ENCODE measurements at places on chromosomes 1 and 21.

DNA sequence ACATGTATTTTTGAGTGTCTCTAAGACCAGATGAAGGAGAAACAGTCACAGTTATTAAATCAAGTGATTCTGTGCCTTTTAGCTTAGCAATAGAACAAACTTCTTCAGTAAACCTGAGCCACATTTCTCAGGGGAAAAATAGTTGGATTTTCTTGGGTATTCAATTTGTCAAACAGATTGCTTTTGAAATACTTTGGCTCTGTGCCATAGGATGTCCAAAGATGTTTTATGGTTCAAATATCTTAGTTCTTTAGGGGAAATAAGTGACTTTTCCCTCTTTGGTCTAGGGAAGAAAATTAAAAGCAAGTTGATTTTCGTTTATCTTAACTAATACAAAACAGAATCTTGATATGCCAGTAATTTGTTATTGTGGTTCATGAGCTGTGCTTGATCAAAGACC lies 125.9 kb downstream of the ATP5PO start:
- DNase-seq: peak; percentile 72

- no peak for DNase-seq
Observed at GRCh38 chr1:212341090-212341489, 55.9 kb downstream of the PPP2R5A start.

GRCh38 chr1:231935856-231936255 lies 309.3 kb downstream of the DISC1 start:
- DNase-seq: no peak

DNA sequence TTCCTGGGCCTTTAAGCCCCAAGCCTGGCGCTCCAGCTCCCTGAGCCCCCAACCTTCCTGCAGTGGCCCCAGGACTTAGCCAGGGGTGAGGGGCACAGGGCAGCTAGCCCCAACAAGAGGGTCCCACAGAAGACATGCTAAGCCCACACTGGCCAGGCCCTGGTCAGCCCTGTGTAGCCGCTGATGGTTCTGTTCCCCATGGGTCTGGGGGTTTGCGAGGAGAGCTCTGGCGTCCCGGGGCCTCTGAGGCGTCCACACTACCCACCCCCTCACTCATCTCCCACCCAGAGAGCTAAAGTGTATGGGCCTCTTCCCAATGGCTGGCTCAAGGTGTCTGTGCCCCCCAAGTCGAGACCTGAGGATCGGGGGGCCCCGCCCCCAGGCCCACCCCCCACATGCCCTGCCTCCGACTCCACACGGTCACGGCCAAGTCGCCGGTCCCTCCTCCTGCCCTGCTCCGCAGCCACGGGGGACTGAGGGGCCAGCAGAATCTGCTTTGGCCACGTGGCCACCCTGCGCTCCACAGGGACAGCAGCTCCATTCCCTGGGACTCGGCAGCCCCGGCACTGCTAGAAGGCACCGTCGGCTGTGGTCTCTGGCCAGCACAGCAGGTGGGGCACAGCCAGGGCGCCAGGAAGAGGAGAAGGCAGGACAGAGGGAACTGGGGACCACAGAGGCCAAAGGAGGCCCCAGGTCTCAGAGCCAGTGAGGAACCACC lies 7.8 kb downstream of the TNFRSF18 start:
- no peak for DNase-seq

GRCh38 chr1:196461521-196461920 lies 146.7 kb downstream of the KCNT2 start:
- DNase-seq: no peak

DNA sequence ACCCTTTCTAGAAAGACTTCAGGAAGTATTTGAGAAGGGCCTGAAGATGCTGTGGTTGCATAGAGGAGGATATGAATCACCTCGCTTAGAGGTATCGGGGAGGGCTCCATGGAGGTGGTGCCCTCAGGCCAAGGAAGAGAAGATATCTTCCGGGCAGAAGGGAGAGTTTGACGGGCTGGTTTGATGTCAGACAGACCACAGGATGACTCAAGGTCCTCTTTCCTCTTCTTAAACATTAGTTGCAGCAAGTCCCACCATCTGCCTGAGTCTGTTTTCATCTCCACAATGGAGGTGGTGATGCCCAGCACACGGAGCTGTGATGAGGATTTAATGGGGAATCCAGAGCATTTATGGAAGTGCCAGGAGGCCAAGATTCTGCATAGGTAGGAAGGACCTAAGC lies 25.1 kb upstream of the RUNX3 start:
- peak; percentile 45 for DNase-seq

GRCh38 chr1:102901996-102902395 lies 206.3 kb downstream of the COL11A1 start:
- DNase-seq: no peak

- DNase-seq: peak; percentile 86
Observed at GRCh38 chr1:161172776-161173376, 4.4 kb downstream of the B4GALT3 start.

GRCh38 chr21:35716876-35717565 lies 343.3 kb downstream of the SETD4 start:
- no peak for DNase-seq

DNA sequence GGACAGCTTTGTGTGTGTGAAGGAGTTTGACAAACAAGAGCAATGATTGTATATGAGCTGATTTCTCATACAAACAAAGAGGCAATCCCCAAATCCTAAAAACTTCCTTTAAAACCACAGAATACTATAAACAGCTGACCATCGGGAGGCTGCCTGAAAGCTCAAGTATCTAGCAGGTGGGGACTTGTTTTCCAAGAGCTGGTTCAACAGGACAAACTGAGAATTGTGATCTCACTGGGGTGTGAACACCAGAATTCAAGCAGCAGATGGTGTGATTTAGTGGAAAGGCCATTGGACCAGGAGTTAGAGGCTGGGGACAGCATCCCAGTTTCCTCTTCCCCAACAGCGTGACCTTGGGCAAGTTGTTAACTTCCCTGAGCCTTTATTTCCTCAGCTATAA lies 13.9 kb downstream of the LMX1A start:
- no peak for DNase-seq

GRCh38 chr1:23562137-23562876 lies 3.0 kb upstream of the ID3 start:
- DNase-seq: peak; percentile 99

GRCh38 chr1:39048745-39049370 lies 22.7 kb downstream of the NDUFS5 start:
- no peak for DNase-seq

DNA sequence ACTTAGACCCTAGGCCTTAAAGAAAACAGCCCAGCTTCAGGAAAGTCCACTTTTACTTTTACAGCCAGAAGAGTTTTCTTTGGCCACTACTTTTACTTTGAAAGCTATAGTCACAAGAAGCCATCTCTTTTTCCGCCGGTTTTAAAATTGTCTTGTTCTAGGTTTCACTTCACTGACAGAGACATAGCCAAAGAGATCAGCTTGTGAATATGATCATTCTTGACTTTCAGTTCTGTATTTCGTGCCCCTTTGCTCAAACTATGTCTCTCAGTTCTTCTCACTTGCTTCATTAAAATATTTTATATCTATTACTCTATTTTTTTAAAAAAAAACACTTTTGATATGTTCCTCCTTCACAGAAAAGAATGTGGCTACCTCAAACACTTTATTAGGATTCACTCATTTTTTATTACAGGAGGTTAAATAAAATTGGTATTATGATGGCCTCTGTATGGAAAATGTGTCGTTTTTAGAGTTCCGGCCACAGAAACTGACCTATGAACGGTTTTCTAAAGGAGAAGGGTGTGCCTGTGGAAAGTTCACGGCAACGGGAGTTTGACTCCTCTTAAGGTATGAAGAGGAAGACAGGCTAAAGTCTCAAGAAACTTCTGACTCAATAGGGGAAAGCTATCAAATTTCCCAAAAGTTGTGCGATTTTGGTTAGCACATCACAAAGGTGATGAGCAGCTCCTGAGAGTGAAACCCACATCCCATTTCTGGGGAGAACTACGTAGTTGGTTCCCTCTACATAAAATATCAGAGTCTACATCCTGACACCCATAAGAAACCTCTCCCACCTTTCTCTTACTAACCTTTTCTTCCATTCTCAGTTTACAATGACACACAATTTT lies 1.2 kb downstream of the MCOLN2 start:
- DNase-seq: no peak

- DNase-seq: peak; percentile 71
Observed at GRCh38 chr21:28220680-28221079, 772.0 kb downstream of the LTN1 start.

GRCh38 chr1:12769976-12770505 lies 3.5 kb upstream of the PRAMEF12 start:
- DNase-seq: no peak

DNA sequence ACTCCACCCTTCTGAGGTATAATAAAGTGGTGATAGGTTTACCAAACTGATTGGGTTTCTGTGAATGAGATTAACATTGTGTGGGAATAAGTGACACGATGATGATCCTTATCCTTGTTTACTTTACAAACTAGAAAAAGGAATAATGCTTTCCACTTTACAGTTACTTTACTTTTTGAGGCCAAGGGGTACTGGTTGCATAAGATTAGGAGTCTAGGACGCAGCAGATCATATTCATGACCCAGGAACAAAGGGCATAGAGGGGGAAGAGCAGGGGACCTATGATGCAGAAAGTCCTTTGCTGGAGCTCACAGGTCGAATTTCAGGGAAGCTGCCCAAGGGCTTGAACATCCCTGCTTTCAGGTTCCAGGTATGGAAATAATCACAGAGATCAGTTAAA lies 20.4 kb downstream of the FGGY start:
- no peak for DNase-seq

GRCh38 chr1:70910013-70910412 lies 137.6 kb downstream of the PTGER3 start:
- DNase-seq: no peak

DNA sequence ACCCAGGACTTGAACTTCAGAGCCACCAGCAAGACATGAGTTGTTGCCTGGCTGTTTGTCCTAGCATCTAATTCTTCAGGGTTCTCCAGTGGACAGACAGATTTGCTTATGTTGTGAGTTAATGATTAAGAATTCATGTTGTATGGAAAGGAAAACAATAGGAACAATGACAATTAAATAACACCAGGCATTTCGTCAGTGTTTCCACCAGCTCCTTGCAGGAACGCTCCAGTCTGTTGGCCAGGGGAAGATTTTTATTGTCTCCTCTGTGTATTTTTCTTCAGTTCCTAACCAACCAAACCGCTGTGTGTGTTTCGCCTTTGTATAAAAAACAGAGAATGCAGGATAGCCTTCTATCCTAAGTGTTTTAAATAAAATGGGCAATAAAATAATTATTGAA lies 64.4 kb upstream of the PTGFR start:
- peak; percentile 12 for DNase-seq

- peak; percentile 77 for DNase-seq
Observed at GRCh38 chr1:51636764-51637522, 20.1 kb downstream of the OSBPL9 start.

- DNase-seq: no peak
Observed at GRCh38 chr1:83017701-83018100, 981.2 kb downstream of the TTLL7 start.

DNA sequence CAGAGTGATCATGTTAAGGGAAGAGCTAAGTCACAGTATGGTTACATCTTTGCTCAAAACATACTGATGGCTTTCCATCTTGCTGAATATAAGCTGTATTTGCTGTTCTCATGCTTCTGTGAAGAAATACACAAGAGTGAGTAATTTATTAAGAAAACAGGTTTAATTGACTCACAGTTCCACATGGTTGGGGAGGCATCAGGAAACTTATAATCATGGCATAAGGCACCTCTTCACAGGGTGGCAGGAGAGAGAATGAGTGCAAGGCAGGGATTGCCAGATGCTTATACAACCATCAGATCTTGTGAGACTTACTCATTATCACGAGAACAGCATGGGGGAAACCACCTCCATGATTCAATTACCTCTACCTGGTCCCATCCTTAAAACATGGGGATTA lies 24.4 kb upstream of the RGS5 start:
- DNase-seq: no peak

DNA sequence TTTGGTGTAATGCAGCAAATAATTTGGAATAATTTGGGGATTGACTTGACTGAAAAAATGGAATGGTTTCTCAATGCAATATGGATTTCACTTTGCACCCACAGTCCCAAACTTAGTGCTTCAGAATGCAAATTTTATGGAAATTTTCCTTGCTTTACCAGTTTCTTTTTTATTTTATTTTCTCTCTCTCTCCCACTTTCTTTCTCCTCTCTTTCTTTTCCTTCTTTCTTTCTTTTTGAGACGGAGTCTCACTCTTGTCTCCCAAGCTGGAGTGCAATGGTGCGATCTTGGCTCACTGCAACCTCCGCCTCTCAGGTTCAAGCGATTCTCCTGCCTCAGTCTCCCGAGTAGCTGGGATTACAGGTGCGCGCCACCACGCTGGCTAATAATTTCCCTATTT lies 110.3 kb downstream of the KCNN3 start:
- DNase-seq: no peak

GRCh38 chr1:32907435-32907834 lies 6.2 kb upstream of the TMEM54 start:
- DNase-seq: peak; percentile 74

DNA sequence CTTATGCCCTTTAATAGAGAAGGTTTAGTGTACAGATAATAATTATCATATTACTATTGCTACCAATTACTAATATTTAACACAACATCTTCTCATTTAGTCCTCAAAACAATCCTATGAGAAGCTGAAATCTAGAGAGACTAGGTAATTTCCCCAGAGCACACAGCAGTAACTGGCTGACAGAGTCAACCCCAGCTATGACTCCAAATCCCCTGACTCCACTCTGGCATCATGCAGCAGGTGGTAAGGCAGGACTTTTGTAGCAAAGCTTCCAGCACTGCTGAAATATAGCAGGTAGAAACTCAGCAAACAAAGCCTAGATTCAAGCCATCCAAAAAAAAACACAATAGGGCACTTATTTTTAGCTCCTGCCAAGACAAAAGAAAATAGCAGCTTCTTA lies 79.3 kb upstream of the RGS2 start:
- no peak for DNase-seq

- DNase-seq: no peak
Observed at GRCh38 chr1:43781574-43781973, 74.2 kb downstream of the ST3GAL3 start.

DNA sequence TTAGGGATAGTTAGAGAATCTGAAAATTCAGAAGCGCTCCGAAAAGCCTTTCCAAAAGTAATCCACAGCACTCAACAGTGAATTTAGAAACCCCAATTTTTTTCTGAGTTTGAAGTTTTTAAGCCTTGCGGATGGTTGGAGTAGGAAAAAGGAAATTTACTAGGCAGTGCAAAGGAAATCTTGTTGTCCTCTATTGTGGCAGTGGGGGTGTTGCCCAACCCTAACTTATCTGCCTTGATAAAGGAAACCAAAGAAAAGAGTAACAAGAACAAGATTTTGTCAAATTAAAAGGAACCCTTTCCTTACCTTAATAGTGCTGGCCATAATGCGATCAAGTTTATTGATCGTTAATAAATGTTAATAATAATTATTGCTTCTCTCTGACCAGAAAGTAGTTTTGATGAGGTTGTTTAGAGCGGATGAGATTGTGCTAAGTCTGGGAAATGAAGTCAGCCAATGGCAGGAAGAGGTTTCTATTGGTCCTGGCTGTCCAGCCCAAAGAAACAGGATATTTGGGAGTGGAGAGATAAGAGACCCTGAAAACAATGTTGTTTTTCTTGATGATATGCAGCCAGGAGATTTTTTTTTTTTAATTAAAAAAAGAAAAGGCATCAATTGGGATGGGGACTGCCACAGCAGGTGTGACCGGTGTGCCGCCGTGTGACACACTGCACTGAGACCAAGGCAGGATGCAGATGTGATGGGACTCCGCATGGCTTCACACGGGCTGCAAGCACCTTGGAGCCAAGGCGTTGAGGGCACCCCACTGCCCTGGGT lies at the start of gene ERG:
ERG (minus strand) TSS at position 421 of the 777 bp plus-strand sequence; CDS start at position 324, 97 bp downstream.
- DNase-seq: no peak

GRCh38 chr1:202905331-202905730 lies 16.4 kb upstream of the RABIF start:
- DNase-seq: no peak
